ENCODE measurements at places on chromosomes 16 and 17. TPM values are rescaled to one million over a fixed set of nuclear protein-coding genes. Genes with fewer than 3 reads are reported as not detected.
A peak's percentile ranks its signal among the peaks of the same experiment; 100 is the strongest.

GRCh38 chr17:66337268-66337667, 34.9 kb downstream of the PRKCA start:
- no peaks in the 10 kb centered on the region for H3K27me3 ChIP-seq
- peaks cover 40% of the 10 kb centered on the region for H3K4me1 ChIP-seq
- H3K4me3 ChIP-seq, result no peak overlapping the region
- peaks cover 35% of the 10 kb centered on the region for H3K36me3 ChIP-seq
- DNase-seq, result no peak

GRCh38 chr16:66287416-66287815, 79.1 kb upstream of the CDH5 start:
- H3K4me3 ChIP-seq, result no peak overlapping the region
- no peak overlapping the region for H3K27ac ChIP-seq
- no peaks in the 10 kb centered on the region for H3K4me1 ChIP-seq
- peaks cover 11% of the 10 kb centered on the region for H3K27me3 ChIP-seq
- DNase-seq, result peak; percentile 32

- H3K27me3 ChIP-seq, result peaks cover 8% of the 10 kb centered on the region
- H3K36me3 ChIP-seq, result peaks cover 11% of the 10 kb centered on the region
- peak overlapping the region; percentile 74 for H3K27ac ChIP-seq
- H3K4me1 ChIP-seq, result peaks cover 31% of the 10 kb centered on the region
These were observed 1.0 kb downstream of the MAP2K4 start for GRCh38 chr17:12021623-12022140.

DNA sequence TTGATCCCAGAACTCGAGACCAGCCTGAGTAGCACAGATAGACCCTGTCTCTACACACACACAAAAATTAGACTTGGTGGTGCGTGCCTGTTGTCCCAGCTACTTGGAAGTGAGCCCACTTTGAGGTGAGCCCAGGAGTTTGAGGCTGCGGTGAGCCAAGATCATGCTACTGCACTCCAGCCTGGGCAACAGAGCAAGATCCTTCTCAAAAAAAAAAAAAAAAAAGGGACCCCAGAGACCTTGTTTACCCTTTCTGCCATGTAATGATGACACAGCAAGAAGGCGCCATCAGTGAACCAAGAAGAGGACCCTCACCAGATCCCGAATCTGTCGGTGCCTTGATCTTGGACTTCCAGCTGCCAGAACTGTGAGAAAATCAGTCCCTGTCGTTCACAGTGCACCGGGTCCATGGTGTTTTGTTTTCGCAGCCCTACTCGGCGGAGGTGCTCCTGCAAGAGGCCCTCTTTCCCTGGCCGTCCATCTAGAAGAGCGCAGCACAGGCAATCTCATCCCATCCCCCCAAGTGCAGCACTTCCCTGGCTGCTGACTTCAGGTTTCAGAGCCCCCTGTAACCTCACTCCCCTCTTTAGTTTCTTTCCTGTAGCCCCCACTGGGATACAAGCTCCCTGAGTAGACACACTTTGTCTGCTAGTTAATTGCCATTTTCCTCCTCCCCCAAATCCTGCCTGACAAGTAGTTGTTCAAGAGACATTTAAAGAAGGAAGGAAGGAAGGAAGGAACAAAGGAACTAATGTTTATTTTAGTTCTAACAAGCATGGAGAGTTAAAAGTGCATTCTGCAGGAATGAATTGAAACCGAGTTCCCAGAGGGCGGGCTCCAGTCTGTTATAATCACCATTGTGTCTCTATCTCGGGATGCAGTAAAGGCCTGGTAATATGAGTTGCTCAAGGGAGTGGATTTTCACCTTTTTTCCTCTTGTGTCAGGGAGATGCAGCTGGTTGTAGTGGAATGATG, 115.3 kb downstream of the SNX29 start:
- DNase-seq, result no peak
- H3K4me3 ChIP-seq, result no peak overlapping the region
- H3K27ac ChIP-seq, result no peak overlapping the region
- H3K4me1 ChIP-seq, result peaks cover 15% of the 10 kb centered on the region

DNA sequence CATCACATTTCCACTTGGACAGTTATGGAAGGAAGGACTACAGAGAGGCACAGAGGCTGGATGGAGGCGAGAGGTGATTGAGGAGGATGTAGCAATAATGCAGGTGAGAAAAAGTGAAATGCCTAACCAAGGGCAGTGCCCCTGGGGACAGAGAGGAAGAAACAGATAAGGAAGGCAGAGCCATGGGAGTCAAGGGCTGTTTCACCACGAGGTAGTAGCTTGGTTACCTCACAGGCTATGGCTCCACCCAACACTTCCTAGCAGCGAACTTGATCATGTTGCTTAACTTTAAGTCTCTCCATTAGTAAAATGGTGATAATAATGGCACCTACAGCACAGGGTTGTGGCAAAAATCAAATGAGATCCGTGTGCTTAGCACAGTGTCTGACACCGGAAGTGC, 83.9 kb downstream of the YPEL2 start:
- no peaks in the 10 kb centered on the region for H3K27me3 ChIP-seq
- no peak overlapping the region for H3K4me3 ChIP-seq
- no peak for DNase-seq
- peaks cover 6% of the 10 kb centered on the region for H3K36me3 ChIP-seq

GRCh38 chr17:80024206-80024972, 11.3 kb downstream of the TBC1D16 start:
- H3K36me3 ChIP-seq, result no peaks in the 10 kb centered on the region
- no peak overlapping the region for H3K27ac ChIP-seq
- H3K27me3 ChIP-seq, result no peaks in the 10 kb centered on the region

DNA sequence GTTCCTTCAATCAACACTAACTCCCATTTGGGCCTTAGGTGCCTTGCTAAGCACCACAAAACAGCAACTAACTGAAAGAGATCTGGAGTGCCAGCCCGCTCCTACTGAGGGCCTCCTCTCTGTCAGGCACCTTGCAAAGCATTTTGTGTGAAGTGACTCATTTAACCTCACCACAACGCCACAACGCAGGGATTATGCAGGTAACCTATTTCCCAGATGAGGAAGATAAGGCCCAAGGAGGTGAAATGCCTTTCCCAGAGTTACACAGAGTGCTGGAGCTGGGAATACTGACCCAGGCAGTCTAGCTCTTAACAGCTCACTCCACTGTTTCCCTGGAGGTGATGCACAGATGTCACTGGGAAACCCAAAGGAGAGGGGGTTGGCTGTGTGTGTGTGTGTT, 32.8 kb downstream of the DRC3 start:
- no peaks in the 10 kb centered on the region for H3K27me3 ChIP-seq
- H3K4me1 ChIP-seq, result peaks cover 8% of the 10 kb centered on the region
- no peak overlapping the region for H3K4me3 ChIP-seq

DNA sequence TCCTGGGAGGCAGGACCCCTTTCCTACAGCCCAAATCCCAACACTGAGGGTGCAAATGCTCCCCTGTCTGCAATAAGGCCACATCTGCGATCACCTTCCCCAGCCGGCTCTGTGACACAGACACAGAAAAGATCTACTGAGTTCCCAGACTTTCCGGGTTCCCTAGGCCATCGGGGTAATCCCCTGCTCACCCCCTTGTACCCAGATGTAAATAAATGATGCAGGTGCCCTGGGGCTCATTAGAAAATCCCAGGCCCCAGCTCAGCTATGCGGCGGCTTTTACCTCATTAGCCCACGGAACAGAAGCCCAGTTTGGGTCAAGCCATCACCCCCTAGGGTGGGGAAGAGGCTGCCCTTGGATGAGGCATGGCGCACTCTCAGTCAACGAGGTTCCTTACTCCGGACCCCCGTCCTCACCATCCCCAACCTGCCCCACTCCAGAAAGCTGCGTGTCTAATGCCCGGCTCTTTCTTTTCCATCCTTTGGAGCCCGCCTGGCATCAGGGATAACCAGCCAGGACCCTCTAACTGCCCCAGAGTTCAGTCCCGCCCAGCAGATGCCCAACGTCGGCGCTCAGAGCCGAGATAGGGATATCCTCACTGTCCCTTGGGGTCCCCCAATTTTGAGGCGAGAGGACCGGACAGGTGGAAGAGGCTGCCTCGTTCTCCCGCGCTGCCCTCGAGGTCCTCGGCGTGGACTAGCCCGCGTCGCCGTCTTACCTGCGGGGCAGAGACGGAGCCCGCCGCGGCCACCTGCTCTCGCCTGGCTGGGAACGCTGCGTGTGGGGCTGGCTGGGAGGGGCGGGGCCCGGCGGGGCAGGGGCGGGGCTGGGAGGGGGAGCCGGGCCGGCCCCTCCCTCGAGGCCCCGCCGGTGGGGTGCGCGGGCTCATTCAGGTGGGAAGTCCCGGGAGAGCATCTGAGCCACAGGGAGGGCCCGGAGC, at the start of gene ZNF385C:
Gene ZNF385C, minus strand, starts transcription at position 783 of the 941 bp plus-strand sequence. CDS start 35,417 bp downstream, outside the sequence.
- peaks cover 3% of the 10 kb centered on the region for H3K36me3 ChIP-seq
- peaks cover 6% of the 10 kb centered on the region for H3K4me1 ChIP-seq

- H3K4me1 ChIP-seq, result no peaks in the 10 kb centered on the region
- no peak overlapping the region for H3K27ac ChIP-seq
- no peak overlapping the region for H3K4me3 ChIP-seq
- no peak for DNase-seq
- H3K27me3 ChIP-seq, result no peaks in the 10 kb centered on the region
These were observed 55.4 kb downstream of the GP2 start for GRCh38 chr16:20271893-20272292.

DNA sequence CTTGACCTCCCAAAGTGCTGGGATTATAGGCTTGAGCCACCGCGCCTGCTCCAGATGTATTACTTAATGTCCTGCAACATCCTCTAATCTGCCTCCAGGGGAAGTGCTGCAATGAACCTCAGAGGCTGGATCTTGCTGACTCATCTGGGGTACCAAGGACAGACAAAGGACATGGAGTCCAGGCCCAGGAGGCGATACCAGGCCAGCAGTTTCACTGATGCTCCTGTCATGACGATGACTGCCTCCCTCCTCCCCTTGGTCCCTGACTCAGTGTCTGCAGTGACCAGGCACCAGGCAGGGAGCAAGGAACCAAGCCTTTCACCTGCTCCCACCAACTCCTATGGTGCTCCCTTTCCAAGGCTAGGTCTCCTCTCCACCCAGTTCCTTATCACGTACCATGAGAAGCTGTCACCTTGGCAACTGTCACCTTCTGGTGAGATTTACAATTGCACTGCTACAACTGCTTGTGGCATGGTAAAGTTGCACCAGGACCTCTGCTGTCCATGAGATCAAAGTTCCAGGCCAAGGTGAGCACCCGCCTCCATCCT, 21.6 kb upstream of the PHOSPHO1 start:
- H3K4me1 ChIP-seq, result no peaks in the 10 kb centered on the region
- H3K27ac ChIP-seq, result no peak overlapping the region
- DNase-seq, result no peak
- H3K4me3 ChIP-seq, result no peak overlapping the region
- H3K27me3 ChIP-seq, result peaks cover 13% of the 10 kb centered on the region

GRCh38 chr16:87792205-87792565, 26.4 kb upstream of the KLHDC4 start:
- no peaks in the 10 kb centered on the region for H3K4me1 ChIP-seq
- H3K36me3 ChIP-seq, result no peaks in the 10 kb centered on the region
- peaks cover 3% of the 10 kb centered on the region for H3K27me3 ChIP-seq
- H3K4me3 ChIP-seq, result no peak overlapping the region
- DNase-seq, result no peak
- no peak overlapping the region for H3K27ac ChIP-seq

GRCh38 chr17:82675476-82676245, 22.8 kb downstream of the RAB40B start:
- DNase-seq, result no peak
- no peaks in the 10 kb centered on the region for H3K27me3 ChIP-seq
- no peaks in the 10 kb centered on the region for H3K36me3 ChIP-seq
- no peak overlapping the region for H3K27ac ChIP-seq
- H3K4me1 ChIP-seq, result no peaks in the 10 kb centered on the region

- no peak overlapping the region for H3K27ac ChIP-seq
- no peak for DNase-seq
- no peaks in the 10 kb centered on the region for H3K27me3 ChIP-seq
- no peak overlapping the region for H3K4me3 ChIP-seq
These were observed 18.1 kb upstream of the ITGB4 start for GRCh38 chr17:75703191-75703590.

DNA sequence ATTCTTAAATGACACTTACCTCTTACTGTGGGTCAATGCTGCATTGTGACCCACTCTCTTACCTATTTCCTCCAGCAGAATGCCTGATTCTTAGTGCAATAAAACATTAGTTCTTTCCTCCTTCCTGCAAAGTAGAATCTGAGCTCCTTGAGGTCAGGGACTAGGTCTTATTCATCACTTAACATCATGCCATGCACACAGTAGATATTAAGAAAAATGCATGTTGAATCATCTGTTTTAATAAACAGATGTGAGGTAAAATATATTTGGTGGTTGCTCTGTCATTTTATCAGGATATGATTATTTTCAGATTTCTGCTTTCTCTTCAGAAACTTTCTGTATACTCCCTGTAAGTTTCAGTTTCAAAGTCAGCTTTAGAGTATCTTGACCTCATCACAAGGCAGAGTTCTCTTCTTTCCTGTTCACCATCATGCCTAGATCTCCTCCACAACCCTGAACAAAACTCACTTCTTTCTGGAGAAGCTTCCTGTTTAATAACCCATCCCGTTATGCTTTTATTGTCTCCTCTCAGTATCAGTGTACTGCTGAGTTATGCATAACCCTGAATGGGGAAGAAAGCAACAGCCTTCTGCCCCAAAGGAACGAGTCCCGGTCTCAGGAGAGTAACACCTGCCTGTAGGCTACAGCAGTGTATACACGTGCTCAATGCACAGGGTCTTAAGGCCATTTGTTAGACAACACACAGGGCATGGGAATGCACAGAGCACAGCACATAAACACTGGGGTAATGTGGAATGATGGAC, 30.3 kb upstream of the SUPT4H1 start:
- H3K36me3 ChIP-seq, result peaks cover 2% of the 10 kb centered on the region
- peak overlapping the region; percentile 54 for H3K27ac ChIP-seq
- H3K4me3 ChIP-seq, result peak overlapping the region; percentile 13
- no peak for DNase-seq

DNA sequence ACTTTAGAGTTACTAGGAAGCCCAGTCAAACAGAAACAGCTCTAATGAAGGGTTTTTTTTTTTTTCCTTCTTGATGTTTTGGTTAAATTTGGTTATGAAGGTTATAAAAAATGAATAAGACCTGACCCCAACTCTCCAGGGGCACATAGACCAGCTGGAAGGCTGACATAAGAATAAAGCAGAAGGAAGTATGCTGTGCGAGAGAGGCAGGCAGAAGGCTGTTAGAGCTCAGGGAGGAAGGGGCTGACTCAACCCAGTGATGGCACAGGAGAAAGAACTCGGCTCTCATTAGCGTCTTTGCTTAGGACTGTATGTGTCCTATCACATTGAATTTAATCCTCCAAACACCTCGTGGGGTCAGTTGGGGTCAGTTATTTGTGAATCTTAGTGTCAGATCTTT, 474.6 kb downstream of the PMP22 start:
- H3K27ac ChIP-seq, result no peak overlapping the region
- H3K4me3 ChIP-seq, result no peak overlapping the region
- H3K27me3 ChIP-seq, result peaks cover 9% of the 10 kb centered on the region
- no peak for DNase-seq

Gene CMTM2
- total RNA-seq, result 1.6 TPM

Gene HP
- total RNA-seq, result not detected

Gene OR4D1
- 0.29 TPM for total RNA-seq

Gene NPLOC4
- 130 TPM for total RNA-seq

Gene CACNG4
- not detected for total RNA-seq

Gene AFMID
- 24.2 TPM for total RNA-seq

Gene CALB2
- total RNA-seq, result not detected

Gene POLR3K
- total RNA-seq, result 40.4 TPM

Gene TPSAB1
- not detected for total RNA-seq

Gene TK1
- total RNA-seq, result 164 TPM

Measured in activated CD8-positive, alpha-beta memory T cell treated with anti-CD3 and anti-CD28 coated beads, Interleukin-2, amount 10 ng/mL, durations not matched to agents 7 days and 5 days (primary cell).